HT1080 (cell line): ENCODE measurements at places on chromosomes 4 and X. TPM values are rescaled to one million over a fixed set of nuclear protein-coding genes. Genes with fewer than 3 reads are reported as not detected.

DNA sequence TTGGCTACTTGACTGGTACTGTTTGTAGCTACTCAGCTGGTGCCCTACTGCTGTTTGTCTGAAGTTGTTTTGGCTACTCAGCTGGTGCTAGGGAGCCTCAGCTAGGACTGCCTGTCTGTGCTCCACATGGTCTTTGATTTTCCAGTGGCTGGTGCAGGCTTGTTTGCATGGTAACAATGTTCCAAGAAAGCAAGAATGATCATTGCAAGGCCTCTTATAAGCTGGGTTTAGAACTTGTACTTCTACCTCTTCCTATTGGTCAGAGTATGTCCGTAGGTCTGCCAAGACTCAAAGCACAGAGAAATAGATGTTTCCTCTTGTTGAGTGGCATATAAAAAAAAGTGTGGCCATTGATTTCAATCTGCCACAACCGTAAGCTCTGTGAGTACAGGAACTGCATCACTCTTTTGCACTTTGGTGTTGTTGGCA is 17.6 kb downstream of the NFKB1 start:
- no peak for DNase-seq

GRCh38 chr4:130028552-130028951 is 932.6 kb downstream of the C4orf33 start:
- DNase-seq: no peak

DNA sequence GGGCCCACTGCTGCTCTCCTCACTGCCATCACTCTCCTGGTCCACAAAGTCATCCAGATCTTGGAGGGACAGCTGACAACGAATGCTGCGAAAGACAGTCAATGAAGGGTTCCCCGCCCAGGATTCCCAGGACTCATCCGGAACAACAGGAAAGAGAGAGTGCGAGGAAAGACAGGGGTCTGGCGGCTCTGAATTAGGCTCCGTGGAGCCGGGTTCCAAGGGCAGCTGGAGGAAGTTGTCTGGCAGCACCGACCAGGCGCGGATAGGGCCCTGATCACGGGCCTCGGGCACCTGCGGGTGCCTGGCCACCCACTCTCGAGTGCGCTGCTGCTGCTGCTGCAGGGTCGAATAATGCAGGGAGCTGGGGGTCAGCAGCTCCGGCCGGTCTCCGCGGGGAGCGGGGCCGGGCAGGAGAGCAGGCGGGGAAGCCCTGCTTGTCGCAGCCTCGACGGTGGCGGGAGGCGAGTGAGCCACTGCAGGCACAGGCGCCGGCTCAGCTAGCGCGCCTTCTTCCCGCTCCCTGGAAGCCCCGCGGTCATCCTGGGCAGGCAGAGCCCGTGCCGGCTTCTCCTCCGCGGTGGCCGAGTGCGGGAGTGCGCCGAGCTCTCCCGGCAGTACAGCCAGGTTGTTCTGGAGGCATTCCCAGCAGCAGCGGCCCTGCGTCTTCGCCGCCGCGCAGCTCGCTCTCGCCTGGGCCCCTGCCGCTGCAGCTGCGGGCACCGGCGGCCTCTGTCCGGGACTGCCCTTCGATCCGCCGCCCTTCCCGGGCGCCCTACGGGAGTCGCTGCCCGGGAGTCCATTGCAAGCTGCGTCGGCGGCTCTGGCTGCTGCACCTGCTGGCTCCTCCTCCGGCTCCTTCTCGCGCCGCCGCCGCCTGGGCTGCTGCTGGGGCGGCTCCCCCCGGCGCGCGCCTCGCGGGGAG is 1.1 kb downstream of the SOWAHB start:
- DNase-seq: no peak

GRCh38 chr4:4720646-4721045 is 138.8 kb upstream of the MSX1 start:
- no peak for DNase-seq

GRCh38 chr4:6177587-6178197 is 22.7 kb downstream of the JAKMIP1 start:
- DNase-seq: peak; percentile 18

- DNase-seq: no peak
Observed at GRCh38 chr4:140211161-140211560, 57.2 kb upstream of the MAML3 start.

DNA sequence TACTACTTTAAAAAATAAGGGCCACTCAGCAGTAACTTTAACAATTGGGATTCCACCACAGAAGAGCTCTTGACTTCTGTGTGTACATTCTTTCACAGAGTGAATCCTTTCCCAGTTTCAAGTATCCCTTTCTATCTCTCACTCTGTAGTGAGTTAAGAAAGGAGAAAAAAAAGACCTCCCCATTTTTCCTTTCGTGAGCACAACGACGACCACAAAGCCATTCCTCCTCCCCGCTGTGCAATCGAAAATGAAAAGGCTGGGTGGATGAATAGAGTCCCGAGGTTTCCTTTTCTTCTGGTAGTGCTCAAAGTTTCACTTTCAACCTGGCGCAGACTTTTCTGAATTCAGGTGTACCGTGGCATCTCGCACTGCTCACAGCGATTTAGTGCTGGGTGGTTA is 58.0 kb downstream of the TAB3 start:
- DNase-seq: no peak

DNA sequence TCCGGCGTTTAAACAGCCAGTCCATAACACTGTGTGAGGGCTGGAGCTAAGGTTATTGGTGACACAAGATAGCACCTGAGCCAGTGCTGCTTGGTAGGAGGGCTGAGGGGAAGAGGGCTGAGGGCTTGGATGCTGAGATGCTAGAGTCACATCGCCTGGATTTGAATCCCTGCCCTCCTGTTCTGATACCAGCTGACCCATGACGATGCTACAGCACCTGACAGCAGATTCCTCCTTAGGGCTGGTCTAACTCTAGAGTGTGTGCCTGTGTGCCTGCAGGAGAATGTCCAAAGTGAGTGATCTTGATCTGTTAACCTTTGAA is 102.5 kb downstream of the PTTG2 start:
- no peak for DNase-seq

GRCh38 chr4:84035568-84035967 is 463.5 kb downstream of the NKX6-1 start:
- DNase-seq: no peak

DNA sequence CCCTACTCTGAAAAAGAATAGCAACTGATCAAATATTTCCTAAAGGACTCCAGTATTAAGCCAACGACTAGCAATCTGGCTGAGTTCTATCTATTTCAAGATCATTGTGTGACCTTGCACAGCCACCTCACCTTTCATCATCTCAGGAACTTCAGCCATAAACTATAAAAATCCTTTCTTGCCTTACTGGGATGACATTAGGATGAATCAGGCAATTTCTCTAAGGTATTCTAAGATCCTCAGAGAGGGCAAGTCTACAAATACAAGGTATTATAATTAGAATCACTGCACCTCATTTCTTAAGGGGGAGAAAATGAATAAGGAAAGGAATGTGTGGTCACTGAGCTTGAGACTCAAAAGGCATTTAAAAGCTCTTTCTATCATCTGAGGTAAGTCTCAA is 152.6 kb downstream of the GRIA3 start:
- DNase-seq: no peak

GRCh38 chr4:167028976-167029375 is 205.3 kb downstream of the SPOCK3 start:
- DNase-seq: no peak

DNA sequence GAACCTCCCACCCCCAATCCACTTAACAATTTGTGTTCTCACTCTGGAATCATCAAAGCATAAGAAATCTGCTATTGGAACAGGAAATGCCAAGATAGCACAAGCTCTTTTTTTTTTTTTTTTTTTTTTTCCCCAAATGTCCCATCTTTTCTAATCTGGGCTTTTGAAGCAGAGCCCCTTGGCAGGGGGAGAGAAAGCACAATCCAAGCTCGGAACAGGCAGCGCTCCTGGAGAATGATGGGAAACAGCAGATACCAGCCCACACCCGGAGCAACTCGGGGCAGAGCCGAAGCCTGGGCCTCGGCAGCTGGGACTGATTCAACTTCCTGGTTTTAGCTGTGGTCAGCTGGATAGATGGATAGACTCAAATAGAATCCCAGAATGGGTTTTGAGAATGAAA is 235.1 kb downstream of the QDPR start:
- peak; percentile 60 for DNase-seq

- DNase-seq: no peak
Observed at GRCh38 chr4:184513802-184514120, 39.4 kb upstream of the IRF2 start.

- no peak for DNase-seq
Observed at GRCh38 chr4:8765631-8766590, 105.7 kb downstream of the HMX1 start.

- DNase-seq: no peak
Observed at GRCh38 chr4:137454767-137455166, 77.5 kb downstream of the PCDH18 start.

DNA sequence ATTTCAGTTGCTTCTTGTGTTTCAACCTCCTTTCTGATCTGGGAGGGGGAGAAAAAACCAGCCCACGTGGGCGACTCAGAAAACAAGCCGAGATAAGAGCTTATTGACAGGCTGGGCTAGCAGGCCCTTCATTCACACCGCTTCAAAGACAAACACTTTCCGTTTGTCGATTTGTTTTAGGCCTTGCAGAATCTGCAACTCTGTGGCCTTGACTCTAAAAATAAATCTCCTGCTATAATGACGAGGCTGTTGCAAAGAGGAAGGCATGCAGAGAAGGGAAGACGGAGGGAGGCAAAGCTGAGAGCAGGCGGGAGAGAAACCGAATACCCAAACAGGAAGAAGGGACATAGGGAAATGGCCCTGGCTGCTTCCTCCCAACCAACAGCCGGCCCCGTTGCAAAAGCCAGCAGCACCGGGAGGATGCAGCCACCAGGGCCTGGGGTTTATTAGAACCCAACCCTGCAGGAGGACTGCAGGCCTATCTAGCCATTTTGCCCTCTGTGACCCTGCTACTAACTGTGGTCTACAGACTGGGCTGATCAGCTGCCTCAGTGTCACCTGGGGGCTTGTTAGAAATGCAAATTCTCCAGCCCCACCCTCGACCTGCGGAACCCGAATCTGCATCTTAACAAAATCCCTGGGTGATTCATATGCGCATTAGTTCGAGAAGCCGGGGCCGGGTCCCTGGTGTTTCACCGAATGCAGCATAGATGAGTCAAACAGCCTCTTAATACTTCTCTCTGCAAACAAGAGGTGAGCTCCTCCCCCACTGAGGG is 325.5 kb downstream of the BCOR start:
- DNase-seq: peak; percentile 32

DNA sequence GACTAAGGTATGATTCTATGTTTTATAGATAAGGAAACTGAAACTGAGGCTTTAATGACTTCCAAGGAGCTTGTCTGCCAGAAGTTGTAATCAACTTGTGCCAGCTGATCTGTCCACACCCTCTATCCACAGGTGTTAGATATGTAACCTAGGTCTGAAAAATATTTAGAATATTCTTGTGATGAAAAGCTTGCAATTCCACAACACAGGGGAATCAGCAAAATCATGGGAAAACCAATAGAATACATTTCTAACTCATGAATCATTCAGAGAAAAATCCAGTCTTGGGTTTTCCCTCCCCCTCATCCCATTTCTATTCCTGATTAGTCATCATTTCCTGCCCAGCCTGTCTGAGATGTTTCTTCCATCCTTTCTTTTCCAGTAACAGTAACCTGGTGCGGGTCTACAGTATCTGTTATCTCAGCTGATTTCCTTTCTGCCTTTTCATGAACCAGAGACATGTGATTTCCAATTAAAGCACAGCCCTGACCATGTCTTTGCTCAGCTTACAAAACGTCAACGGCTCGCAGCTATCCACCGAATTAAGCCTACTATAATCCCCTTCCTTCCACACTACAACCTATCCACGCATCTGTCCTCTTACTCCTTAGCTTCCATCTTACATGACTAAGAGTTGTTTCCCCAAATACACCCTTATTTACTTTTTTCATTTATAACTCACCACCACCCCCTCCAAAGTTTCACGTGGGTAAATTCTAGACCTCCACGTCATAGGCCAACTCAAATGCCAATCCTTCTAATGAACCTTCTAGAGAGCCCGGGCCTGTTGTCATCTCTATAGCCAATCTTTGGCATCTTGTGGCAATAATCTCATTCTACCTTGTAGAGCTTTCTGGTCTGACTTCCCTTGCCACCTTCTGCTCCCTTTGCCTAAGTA is 961 bp upstream of the NOCT start:
- DNase-seq: peak; percentile 98

DNA sequence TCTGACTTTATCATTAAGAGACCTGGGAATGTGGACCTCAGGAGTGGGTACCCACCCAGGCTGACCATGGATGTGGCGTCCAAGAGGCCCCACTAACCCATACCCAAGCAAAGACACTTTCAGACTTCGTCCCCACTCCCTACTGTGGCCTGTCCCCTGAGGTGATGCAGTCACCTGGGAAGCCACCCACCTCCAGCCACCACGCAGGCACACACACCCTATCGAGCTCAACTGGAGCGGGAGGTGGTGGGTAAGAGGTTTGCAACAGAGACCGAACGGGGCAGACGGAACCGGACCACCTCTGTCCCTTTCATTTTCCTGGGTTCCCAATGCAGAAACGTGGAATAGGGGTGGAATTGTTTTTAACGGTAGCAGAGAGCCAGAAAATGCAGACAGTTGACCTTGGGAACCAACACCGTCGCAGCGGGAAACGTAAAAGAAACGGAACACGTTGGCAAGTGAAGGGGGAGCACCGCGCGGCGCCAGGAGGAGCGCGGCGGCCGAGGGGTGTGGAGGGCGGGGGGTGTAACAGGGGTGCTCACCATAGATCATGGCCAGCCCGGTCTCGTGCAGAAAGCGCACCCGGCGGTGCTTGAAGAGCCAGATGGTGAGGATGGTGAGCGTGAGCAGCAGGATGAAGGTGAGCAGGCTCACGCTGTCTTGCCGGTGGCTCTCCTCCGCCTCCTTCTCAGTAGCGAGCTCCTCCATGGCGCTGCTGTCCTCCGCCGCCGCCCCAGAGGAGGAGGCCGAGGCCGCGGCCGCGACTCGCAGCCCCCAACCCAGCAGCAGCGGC is 559 bp downstream of the SLC9A7 start:
- peak; percentile 13 for DNase-seq

DNA sequence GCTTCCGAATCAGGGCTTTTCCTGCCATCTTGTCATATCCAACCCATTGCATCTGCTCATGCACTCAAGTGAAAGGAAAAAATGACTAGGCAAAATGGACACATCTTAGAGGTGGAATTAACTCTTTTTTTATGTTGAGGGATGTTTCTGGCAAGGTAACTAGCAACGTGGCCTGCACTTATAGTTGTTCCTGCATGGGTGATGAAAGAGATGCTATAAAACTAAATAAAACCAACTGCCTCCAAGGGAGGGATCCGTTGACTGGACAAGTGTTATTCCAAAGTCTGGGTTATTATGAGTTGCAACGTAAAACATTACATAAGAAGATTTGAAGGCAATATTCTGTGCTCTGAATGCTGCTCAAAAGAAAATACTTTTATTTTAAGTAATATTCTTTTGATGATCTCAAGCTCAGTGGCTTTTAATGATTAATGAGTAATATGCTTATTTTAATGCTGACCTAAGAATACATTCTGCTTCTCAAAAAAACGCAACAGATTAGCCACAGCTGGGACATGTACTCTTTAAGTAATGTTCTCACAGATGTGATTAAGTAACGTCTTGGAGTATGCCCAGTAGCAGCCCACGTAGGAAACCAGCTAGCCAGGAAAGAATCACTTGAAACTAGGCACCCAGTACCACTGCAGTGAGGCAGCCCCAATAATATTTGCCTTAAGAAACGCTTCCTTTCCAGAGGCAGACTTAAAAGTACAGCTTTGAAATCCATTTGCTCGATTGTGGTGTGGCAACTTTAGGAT is 27.4 kb downstream of the KLF3 start:
- DNase-seq: no peak

The SMIM20 gene
- total RNA-seq: 44.5 and 53.5 TPM in 2 replicates

The USP17L22 gene
- not detected in 2 replicates for total RNA-seq

The SOX3 gene
- not detected in 2 replicates for total RNA-seq

The NDNF gene
- 0.27 and 0.90 TPM in 2 replicates for total RNA-seq

The NPY1R gene
- 0.20 and 0.27 TPM in 2 replicates for total RNA-seq

The NPFFR2 gene
- 8.3 and 13.6 TPM in 2 replicates for total RNA-seq

The ARMCX4 gene
- total RNA-seq: 0.98 and 1.2 TPM in 2 replicates

The BTC gene
- 1.0 and 1.2 TPM in 2 replicates for total RNA-seq

The TASL gene
- not detected in 2 replicates for total RNA-seq

The TMEM154 gene
- total RNA-seq: 10.0 and 16.3 TPM in 2 replicates

The FAM241A gene
- 3.6 and 4.8 TPM in 2 replicates for total RNA-seq
